ENCODE measurements at places on chromosomes 7 and 10.

DNA sequence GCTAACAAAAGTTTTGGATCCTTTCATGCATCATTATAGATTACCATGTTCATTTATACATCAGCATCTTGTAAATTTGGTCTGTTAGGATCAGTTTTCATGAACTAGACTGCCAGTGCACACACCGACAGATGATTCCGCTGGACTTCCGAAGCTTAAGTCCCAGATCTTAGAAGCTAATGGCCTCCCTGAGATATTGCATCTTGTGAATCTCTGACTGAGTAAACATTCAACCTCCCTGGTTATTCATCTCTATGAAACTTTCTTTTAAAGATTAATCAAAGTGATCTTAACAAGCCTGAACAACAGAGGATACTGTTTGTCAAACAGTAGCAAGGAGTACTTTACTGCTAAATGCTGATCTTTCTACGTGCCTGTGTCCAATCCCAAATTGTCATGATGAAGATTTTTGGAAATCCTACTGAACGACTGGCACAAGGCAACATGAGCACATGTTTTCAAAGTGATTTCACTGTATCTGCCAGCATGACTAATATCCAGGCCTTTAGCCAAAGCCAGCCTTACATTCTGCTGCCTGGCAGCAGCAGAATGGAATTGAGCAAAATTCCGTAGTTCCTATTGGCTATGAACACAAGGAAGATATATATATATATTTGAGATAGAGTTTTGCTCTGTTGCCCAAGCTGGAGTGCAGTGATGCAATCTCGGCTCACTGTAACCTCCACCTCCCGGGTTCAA is 91.3 kb upstream of the ANK3 start:
- no peak for DNase-seq

- DNase-seq = no peak
Measured at GRCh38 chr7:92739091-92739490, 97.3 kb downstream of the CDK6 start.

DNA sequence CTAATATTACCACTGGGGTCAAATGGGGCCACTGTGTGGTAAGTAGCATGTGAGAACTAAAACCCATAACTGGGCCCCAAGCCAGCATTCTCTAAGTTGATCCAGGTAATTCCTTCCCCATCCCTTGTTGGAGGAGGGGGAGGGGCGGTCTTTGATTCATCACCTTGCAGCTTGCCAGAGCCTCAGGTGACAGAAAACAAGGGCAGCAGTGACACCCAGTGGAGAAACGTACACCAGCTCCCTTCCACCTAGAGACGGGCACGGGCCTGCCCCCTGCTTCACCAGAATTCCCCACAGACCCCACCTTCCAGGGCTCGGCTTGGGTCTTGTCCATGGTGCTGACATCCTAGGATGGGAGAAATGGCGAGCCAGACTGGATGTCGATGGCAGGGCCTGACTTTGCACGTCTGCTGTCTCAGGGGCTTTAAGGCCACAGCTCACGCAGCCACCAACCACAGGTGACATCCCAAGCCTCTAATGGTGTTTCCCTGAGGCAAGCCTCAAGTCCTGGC is 102.0 kb downstream of the STRA8 start:
- peak; percentile 73 for DNase-seq

- no peak for DNase-seq
Measured at GRCh38 chr10:95214369-95214768, 20.3 kb downstream of the ACSM6 start.

GRCh38 chr7:43653891-43654504 is 71.1 kb downstream of the STK17A start:
- no peak for DNase-seq

GRCh38 chr10:112161757-112162518 is 21.6 kb downstream of the GPAM start:
- DNase-seq = no peak
